ENCODE measurements at places on chromosomes 1 and 21. TPM values are rescaled to one million over a fixed set of nuclear protein-coding genes. Genes with fewer than 3 reads are reported as not detected.

Gene TTC39A
- total RNA-seq, result not detected

Gene PHF13
- 10.8 TPM for total RNA-seq

Gene SYT6
- total RNA-seq, result not detected

Gene LCE6A
- not detected for total RNA-seq

Gene OR1C1
- total RNA-seq, result not detected

- H3K4me1 ChIP-seq, result no peaks in the 10 kb centered on the region
- H3K27ac ChIP-seq, result no peak overlapping the region
- DNase-seq, result no peak
Measured at GRCh38 chr1:15992582-15993500, 11.2 kb upstream of the SRARP start.

DNA sequence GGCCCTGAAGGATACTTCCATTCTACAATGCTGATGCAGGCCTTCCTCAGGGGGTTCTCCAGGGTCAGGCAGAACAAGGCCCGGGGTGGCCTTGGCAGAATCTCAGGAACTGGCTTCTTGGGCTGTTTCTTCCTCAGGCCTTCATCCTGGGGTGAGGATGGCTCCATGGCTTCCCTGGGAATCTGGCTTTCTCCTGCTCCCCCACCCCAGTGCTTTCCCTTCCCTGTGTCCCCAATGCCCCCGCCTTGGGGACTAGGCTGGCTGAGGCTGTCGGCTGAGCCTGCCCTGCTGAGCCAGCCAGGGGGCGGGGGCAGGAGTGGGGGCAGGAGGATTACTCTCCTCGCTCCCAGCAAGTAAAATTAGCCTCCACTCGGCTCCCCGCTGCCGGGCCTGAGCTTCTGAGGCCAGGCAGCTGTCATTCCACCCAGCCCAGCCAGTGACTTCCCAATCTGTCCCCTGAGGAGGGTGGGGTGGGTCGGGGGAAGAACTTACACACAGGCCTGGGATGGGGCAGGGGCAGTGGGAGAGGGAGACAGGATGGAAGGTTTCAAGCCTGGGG is at the start of gene CACNA1S:
Gene CACNA1S (minus strand): TSS at position 254 of the 559 bp plus-strand sequence. CDS start 87 bp downstream, at position 167.
- peaks cover 4% of the 10 kb centered on the region for H3K27me3 ChIP-seq
- H3K4me1 ChIP-seq, result peaks cover 4% of the 10 kb centered on the region
- peak within 1 kb of the TSS; percentile 18 for H3K27ac ChIP-seq
- no peak for DNase-seq
- peak within 1 kb of the TSS; percentile 3 for H3K4me3 ChIP-seq

- H3K4me3 ChIP-seq, result no peak overlapping the region
- H3K36me3 ChIP-seq, result no peaks in the 10 kb centered on the region
- no peaks in the 10 kb centered on the region for H3K4me1 ChIP-seq
- peaks cover 8% of the 10 kb centered on the region for H3K27me3 ChIP-seq
Measured at GRCh38 chr21:45409466-45410150, 4.6 kb downstream of the COL18A1 start.

- no peaks in the 10 kb centered on the region for H3K4me1 ChIP-seq
- H3K27me3 ChIP-seq, result peaks cover 22% of the 10 kb centered on the region
- DNase-seq, result no peak
- no peak overlapping the region for H3K27ac ChIP-seq
- no peaks in the 10 kb centered on the region for H3K36me3 ChIP-seq
Measured at GRCh38 chr1:18005238-18005637, 102.4 kb upstream of the IGSF21 start.

DNA sequence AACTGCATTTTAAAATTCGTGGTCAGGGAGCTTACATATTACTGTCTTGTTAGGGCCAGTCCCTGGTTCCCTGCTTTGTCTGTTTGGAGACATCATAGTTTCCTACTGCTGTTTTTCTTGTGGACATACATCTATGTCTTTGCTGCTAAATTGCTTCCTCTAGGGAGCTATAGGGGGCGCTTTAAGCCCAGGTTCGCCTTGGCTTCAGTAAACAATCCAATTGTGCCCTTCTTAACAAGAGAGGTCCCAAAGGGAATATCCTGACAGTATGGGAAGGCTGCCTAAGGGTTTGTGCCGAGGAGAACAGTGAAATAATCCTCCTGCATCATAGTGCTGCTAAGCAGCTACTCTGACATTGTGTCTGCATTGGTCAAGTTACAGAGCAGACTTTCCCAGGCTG is 112.5 kb downstream of the USH2A start:
- H3K4me1 ChIP-seq, result no peaks in the 10 kb centered on the region
- no peak overlapping the region for H3K27ac ChIP-seq
- H3K27me3 ChIP-seq, result no peaks in the 10 kb centered on the region
- no peak for DNase-seq

GRCh38 chr1:161177936-161178244 is 583 bp upstream of the B4GALT3 start:
- peaks cover 17% of the 10 kb centered on the region for H3K36me3 ChIP-seq
- H3K4me3 ChIP-seq, result peak overlapping the region; percentile 99
- no peak for DNase-seq
- peak overlapping the region; percentile 85 for H3K27ac ChIP-seq
- no peaks in the 10 kb centered on the region for H3K27me3 ChIP-seq

- H3K4me1 ChIP-seq, result peaks cover 11% of the 10 kb centered on the region
- no peaks in the 10 kb centered on the region for H3K27me3 ChIP-seq
- H3K27ac ChIP-seq, result no peak overlapping the region
- no peak overlapping the region for H3K4me3 ChIP-seq
- DNase-seq, result no peak
- no peaks in the 10 kb centered on the region for H3K36me3 ChIP-seq
Measured at GRCh38 chr1:7645751-7646048, 125.4 kb upstream of the VAMP3 start.

GRCh38 chr1:47323599-47324031 is 9.7 kb upstream of the STIL start:
- H3K4me1 ChIP-seq, result no peaks in the 10 kb centered on the region
- H3K36me3 ChIP-seq, result no peaks in the 10 kb centered on the region
- H3K27me3 ChIP-seq, result no peaks in the 10 kb centered on the region
- no peak overlapping the region for H3K4me3 ChIP-seq
- no peak overlapping the region for H3K27ac ChIP-seq

GRCh38 chr1:99546432-99547416 is 99.2 kb upstream of the PALMD start:
- no peaks in the 10 kb centered on the region for H3K27me3 ChIP-seq
- H3K4me3 ChIP-seq, result no peak overlapping the region
- no peaks in the 10 kb centered on the region for H3K36me3 ChIP-seq
- DNase-seq, result no peak

- peaks cover 33% of the 10 kb centered on the region for H3K36me3 ChIP-seq
- no peak overlapping the region for H3K27ac ChIP-seq
- no peak for DNase-seq
- H3K4me1 ChIP-seq, result no peaks in the 10 kb centered on the region
- H3K4me3 ChIP-seq, result no peak overlapping the region
Measured at GRCh38 chr1:12565094-12565965, 52.7 kb downstream of the DHRS3 start.

DNA sequence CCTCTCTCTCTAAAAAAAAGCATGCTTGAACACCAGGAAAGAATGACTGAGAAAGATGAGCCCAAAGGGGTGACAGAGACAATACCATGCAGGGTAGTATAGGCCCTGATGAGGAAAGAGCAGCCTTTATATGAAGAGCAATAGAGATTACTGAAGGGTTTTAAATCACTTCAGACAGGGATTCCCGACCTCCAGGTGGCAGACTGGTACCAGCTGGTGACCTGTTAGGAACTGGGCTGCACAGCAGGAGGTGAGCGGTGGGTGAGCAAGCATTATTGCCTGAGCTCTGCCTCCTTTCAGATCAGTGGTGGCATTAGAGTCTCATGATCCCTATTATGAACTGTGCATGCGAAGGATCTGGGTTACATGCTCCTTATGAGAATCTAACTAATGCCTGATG is 30.8 kb upstream of the GTF2B start:
- no peak overlapping the region for H3K4me3 ChIP-seq
- peaks cover 5% of the 10 kb centered on the region for H3K4me1 ChIP-seq
- H3K36me3 ChIP-seq, result peaks cover 24% of the 10 kb centered on the region

Measured in natural killer cell treated with Interleukin-12 subunit alpha and Interleukin-12 subunit beta and Interleukin-15 and Interleukin-18, amount 100 ng/mL, for 72 hours (primary cell).